Activated naive CD8-positive, alpha-beta T cell treated with anti-CD3 and anti-CD28 coated beads for 36 hours (primary cell): ENCODE measurements at places on chromosomes 6 and 20. TPM values are rescaled to one million over a fixed set of nuclear protein-coding genes. Genes with fewer than 3 reads are reported as not detected.
A peak's percentile ranks its signal among the peaks of the same experiment; 100 is the strongest.

DNA sequence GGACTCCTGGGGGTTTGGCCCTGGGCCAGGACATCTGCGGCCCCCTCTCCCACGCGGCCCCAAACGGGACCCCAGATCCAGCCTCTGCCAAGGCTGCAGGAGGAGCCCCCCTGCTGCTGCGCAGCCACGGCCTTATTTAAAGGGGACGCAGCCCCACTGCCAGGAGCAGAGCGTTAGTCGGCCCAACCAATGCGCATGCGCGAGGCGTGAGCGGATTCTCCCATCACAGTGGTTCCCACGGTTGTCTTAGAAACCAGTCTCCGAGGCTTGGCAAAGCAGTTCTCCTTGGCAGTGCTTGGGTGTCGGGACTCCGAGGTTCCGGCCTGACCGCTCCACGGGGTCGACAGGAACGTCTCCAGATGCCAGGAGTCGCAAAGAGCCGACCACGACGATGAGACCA is 288.3 kb upstream of the ZNF337 start:
- DNase-seq, result peak; percentile 58

DNA sequence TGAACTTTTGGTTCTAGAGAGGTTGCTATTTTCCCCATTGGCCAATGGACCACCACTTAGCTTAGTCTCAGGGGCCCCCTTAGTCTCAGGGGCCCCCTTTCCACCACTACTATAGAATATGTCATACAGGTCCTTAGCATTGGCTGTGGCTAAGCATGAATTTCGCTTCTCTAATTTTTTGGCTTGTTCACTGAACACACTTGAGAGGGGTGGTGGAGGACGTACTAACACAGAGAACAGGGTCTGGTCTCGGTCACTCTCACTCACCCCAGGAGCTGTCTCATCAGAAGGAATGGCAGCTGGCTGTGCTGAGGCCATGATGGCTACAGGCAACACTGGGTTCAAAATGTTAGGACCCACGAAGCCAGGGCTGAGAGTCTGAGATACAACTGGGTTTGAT is 30.3 kb downstream of the ZNF318 start:
- DNase-seq, result no peak

- DNase-seq, result no peak
Observed at GRCh38 chr6:2760882-2761842, 4.0 kb upstream of the WRNIP1 start.

DNA sequence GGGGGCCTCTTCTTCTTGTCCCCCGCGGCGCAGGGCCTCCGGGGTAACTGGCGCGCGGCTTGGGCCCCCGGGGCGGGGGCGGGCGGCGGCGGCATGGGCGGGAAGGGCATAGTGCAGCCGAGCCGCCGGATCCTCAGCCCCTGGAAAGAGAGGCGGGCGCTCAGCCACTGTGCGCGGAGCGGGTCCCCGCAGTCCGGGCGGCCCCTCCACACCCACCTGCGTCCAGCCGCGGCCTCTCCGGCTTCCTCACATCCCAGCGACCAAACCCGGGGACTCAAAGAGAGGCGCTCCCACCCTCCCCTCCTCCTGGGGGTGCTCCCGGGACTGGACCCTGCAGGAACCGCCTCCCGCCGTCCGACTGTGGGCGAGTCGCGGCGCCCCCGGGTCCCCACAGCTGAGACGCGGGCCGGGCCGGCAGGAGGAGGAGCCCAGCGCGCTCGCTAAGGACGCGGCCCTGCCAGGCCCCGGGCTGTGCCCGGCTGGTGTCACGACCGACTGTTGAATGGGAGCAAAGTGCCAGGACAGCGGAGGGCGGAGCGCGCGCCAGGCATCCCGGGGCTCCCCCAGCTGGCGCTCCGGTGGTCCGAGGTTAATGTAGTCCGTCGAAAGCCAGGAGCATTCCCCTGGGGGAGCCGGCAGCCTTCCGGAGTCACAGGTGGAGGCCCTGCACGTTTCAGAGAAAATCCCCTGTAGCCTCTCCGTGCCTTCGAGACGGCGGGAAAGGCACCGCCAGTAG is at the start of gene PRR18:
PRR18 (minus strand) TSS at position 360 of the 736 bp plus-strand sequence; CDS start at position 110, 250 bp downstream.
- DNase-seq, result peak; percentile 20

DNA sequence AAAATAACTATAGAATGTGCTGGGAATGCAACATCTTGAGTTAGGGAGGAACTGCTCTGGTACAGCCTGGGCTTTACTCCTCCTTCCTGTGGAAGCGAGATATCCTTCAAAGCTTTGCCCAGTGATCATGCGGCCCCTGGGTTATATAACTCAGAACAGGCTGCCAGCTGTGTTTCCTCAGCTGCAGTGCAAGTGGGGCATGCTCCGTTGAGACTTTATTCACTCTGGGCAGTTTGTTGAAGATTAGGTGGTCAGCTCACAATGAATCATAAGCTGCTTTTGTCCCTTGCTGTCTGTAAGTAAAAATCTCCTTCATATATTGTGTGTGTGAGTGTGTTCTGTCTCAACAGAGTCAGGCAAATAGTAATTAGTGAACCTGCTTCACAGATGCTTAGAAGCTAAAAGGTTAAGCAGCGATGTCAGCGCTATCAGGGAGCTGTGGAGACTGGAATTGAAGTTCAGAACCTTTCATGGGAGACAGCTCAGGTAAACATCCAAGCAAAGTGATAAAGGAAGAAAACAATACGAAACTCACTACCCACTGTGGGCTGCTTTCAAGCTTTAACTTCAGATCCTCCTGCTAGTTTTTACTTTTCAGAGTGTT is 688.4 kb downstream of the HTR1B start:
- DNase-seq, result no peak

DNA sequence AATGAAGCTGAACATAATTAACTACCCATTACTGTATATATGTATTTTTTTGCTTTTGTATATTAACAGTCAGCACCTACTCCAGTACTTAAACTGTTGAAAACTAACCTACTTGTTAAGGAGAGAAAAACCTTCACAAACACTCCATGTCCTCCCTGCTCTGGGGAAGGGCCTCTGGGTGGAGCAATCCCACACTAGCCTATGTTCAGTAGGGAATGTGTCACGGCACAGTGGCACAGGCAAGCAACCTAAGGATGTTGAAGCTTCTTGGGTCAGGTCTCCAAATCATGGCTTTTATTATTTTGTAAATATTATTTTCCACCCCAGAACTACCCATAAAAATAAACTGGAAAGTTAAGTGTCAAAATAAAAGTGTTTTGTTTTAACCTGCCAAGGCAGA is 5.3 kb downstream of the MAN1A1 start:
- DNase-seq, result no peak

DNA sequence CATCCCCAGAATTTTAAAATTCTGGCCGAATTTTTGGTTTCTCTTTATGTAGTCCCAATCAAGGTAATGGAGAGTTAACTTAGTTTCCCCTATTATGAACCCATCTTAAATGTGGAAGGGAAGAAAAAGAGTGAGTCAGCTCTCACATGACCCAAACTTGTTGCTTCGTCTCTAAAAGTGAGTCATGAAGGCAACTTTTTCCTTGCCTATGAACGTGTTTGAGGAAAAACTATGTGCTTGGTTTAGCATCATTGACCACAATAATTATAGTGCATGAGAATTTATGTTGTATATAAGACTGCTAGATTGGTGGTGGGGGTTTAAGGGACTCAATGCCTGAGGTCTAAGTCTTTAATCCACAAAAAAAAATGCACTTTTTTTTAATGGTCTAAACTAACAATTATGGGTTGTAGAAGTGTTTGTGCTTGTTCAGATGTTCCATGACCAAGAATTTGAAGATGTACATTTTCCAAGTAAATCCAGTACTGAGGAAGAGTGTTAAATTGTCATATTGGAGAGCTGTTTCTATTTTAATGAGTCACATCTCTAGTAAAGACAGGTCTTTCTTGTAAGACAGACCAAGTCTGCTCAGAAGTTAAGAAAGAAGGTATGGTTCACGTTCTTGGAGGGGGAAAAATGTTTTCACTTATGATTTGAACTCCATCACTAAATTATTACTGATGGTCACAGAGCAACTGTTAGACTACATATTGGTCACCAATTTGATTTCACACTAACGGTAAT is 409.9 kb upstream of the MARCKS start:
- no peak for DNase-seq

GRCh38 chr20:3312940-3313682 is 74.1 kb upstream of the SLC4A11 start:
- no peak for DNase-seq

DNA sequence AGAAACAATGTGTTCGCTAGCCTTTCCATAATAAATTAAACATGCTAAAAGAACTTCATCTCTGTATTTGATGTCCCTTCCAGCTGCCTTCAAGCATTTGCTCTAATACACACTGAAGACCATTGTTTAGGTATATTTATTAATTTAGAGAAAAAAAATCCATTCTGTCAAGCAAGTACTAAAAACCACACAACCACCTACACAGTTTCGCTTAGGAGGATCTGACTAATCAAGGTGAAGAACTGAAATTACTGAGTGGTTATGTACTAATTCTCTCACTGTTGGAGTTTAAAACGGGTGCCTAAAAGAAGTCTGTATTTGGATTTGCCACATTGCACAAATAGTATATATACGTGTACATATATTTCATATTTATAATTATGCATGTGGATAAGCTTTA is 58.9 kb downstream of the GMDS start:
- peak; percentile 26 for DNase-seq

DNA sequence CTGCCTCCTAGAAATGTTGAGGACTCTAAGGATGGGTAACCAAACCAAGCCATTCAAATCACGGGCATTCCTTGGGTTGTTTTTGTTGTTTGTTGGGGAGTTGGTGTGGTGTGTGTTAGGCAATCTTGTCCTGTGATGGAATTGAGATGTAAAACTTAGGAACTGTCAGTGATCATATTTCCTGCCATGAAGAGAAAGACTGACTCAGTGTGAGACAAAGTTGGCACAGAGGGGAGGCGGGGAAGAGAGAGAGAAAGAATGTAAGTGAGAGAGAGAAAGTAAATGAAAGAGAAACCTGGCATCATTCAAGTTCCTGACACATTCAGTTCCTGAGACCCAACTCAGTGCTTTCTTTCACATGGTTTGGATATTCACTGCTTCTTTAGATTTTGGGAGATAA is 21.6 kb upstream of the FBXO30 start:
- no peak for DNase-seq

GRCh38 chr6:136546331-136546730 is 3.9 kb downstream of the MAP7 start:
- no peak for DNase-seq

- no peak for DNase-seq
Observed at GRCh38 chr6:72140795-72141194, 254.4 kb downstream of the RIMS1 start.

DNA sequence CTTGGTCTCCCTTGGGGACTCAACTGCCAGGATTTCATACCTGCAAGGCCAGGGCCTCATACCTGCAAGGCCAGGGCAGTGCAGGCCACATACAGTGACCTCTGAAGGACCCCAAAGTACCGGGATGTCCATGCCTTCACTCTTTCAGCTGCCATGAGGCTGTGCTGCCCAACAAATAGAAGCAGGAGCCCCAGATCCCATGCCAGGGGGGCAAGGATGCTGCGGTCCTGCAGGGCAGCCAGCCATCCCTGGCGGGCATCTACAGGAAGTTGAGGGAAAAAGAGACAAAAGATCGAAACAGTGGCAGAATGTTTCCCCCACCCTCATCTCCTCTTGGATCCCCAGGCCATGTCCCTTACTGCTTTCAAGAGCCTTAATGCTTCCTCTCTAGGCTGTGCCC is 799 bp downstream of the NRM start:
- DNase-seq, result no peak

DNA sequence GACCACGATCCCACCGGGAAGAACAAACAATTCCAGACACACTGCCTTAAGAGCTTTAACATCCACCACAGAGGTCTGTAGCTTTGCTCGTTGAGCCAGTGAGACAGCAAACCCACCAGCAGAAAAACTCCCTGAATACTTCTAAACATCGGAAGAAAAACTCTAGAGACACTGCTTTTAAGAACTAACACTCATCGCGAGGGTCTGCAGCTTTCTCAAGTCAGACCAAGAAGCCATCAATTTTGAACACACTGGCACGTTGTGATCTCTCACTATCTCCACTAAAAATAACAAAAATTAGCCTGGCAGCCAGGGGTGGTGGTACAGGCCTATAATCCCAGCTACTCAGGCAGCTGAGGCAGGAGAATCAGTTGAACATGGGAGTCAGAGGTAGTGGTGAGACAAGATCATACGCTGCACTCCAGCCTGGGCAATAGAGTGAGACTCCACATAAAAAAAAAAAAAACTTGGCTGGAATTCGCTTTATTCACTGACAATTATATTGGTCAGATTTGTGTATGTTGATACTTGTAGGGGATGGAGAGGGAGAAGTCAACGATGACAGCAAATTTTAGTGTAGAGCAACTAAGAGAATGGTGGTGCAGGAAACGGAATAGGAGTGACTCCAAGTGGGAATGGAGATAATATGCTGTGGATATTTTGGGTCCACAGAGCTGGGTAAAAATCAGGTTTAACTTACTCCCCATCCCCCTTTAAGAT is 860 bp upstream of the TMEM14C start:
- DNase-seq, result no peak

GRCh38 chr20:13791540-13792459 is 7.0 kb downstream of the NDUFAF5 start:
- no peak for DNase-seq

- no peak for DNase-seq
Observed at GRCh38 chr20:60794674-60795073, 457.4 kb upstream of the CDH4 start.

DNA sequence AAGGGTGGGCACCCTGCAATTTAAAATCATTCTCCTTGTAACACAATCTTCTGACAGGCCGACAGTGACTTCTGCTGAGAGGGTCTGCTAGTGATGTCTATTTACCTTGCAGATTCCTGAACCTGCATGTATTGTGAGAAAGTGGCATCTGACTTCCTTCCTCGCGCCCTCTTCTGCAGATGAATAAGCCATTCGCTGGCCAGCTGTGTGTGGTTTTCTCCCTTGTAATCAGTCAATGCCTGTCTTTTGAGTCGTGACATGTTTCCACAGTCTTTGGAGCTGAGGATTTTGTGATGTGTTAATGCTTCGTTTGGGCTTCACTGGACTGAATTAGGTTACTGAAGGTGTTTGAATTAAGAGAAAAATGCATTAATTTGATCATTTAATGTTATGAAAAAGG is 125.3 kb downstream of the GRM1 start:
- no peak for DNase-seq

DNA sequence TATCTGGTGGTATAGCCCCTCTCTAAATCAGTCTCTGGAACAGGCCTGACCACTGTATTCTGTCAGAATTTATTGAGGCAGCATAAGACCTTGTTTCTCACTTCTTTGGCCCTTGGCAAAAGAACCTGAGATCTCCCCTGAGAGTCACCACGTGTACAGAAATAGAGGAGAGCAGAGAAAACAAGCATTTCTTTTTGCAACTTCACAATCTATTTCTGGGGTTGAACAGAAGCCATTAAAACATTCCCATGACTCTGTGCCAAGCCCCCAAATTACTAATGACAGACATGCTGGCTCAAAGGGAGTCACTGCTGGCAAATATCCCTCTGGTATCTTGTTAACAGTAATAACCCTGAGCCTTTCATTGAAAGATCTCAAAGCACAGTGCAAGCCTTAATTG is 395.3 kb downstream of the MAFB start:
- DNase-seq, result no peak

Gene NR2E1
- total RNA-seq, result not detected

Gene RAET1L
- not detected for total RNA-seq

Gene LIME1
- 9.3 TPM for total RNA-seq

Gene GPANK1
- total RNA-seq, result 37.0 TPM

Gene FERMT1
- 0.32 TPM for total RNA-seq

Gene OPRM1
- not detected for total RNA-seq

Gene ADGRG6
- total RNA-seq, result 1.5 TPM

Gene PAX1
- not detected for total RNA-seq
